Mucosa of gallbladder (tissue), 1 donor: ENCODE measurements at places on chromosomes 16 and 17. TPM values are rescaled to one million over a fixed set of nuclear protein-coding genes. Genes with fewer than 3 reads are reported as not detected.

The C16orf96 gene
- total RNA-seq: 0.06 TPM

The SULT1A3 gene
- 19.4 TPM for total RNA-seq

The SRCIN1 gene
- total RNA-seq: 4.5 TPM

The G6PC3 gene
- total RNA-seq: 62.3 TPM

The KRTAP9-8 gene
- not detected for total RNA-seq

The TMED6 gene
- total RNA-seq: 1.0 TPM

The RND2 gene
- 2.8 TPM for total RNA-seq

The KRT20 gene
- 0.32 TPM for total RNA-seq

The PRR35 gene
- not detected for total RNA-seq

The PDILT gene
- not detected for total RNA-seq

The TMIGD1 gene
- total RNA-seq: not detected

The HASPIN gene
- 0.32 TPM for total RNA-seq

The ACSF2 gene
- total RNA-seq: 67.5 TPM

The FBXL16 gene
- 0.78 TPM for total RNA-seq

- DNase-seq: peak; percentile 93
These were observed 84.3 kb downstream of the KSR1 start for GRCh38 chr17:27540318-27541101.

DNA sequence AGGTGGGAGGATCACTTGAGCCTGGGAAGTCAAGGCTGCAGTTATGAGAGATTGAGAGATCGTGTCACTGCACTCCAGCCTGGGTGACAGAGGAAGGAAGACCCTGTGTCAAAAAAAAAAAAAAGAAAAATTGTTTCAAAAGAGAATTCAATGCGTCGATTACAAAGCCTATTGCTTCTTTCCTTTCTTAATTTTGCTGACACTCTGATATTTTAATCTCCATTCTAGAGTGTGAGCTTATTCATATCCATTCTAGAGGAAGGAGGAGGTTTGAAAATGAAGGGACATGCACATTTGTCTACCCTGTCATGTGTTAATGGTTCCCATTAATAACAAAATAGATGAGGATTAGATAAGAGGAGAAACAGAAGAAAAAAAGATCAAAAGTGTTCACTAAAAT lies 63.1 kb downstream of the PCTP start:
- no peak for DNase-seq

GRCh38 chr16:30004811-30005242 lies 6.0 kb downstream of the DOC2A start:
- no peak for DNase-seq

DNA sequence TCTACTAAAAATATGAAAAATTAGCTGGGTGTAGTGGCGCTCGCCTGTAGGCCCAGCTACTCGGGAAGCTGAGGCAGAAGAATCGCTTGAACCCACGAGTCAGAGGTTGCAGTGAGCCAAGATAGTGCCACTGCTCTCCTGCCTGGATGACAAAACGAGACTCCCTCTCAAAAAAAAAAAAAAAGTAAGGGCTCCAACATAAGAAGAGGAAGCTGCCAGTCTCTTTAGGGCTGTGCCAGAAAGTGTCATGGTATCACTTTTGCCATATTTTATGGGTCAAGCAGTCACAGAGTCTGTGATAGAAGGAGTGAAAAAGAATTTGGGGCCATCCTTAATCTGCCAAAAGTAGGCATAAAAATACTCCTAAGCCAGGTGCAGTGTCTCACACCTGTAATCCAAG lies 1.4 kb upstream of the PIPOX start:
- no peak for DNase-seq

- no peak for DNase-seq
These were observed 22.9 kb downstream of the RPGRIP1L start for GRCh38 chr16:53680756-53681155.

DNA sequence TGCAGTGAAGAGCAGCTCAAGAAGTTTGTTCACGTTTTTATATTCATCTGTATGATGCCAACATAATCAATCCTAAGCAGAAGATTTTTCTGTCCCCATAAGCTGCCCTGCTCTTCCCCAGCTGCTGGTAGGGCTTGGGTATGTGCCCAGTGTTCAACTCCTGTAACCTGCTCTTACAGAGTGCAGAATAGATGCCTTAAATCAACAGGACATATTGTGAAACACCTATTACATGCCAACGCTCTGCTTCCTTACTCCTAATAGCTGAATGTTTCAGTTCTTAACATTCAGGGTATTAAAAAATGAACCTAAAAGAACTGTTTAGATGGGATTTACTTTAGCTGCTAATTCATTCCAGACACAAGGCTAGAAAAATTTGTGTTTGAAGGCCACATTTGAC lies 190.9 kb downstream of the HS3ST3A1 start:
- peak; percentile 56 for DNase-seq

GRCh38 chr17:81832608-81833159 lies 407 bp downstream of the MCRIP1 start:
- peak; percentile 26 for DNase-seq

GRCh38 chr17:62876673-62877405 lies 68.7 kb upstream of the MARCHF10 start:
- no peak for DNase-seq

DNA sequence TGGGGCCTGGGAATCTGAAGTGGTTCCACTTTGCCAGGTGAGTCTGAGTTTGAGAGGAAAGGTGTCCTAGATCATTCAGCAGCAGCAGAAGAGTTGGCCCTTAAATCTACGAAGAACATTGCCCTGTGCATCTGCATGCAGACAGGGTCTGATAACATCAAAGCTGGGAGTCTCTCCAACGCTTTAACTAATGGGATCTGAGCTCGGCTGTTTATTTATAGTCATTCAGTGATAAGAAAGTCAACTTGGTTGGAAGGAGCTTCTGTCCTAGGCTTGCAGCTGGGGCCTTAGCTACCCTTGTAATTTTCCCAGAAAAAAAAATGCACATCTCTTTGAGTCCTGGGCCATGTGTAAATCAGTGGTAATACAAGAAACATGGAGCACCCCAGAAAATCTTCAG lies 418.0 kb upstream of the HSBP1 start:
- DNase-seq: no peak

- DNase-seq: no peak
These were observed 30.6 kb downstream of the LITAFD start for GRCh38 chr16:8912793-8913192.

DNA sequence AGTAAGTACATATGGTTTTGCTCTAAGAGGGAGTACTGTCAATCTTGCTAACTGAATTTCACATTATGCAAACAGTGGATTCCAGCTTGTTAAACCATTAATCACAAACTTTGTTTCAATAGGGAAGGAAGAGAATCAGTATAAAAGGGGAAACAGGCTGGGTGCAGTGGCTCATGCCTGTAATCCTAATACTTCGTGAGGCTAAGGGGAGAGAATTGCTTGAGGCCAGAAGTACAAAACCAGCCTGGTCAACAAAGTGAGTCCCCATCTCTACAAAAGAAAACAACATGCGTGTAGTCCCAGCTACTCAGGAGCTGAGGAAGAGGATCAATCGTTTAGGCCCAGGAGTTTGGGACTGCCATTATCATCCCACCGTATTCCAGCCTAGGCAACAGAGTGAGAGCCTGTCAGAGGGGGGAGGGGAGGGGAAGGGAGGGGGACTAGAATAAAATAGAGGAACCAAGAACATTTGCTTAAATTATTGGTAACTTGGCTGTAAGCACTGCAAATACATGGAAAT lies 65.7 kb downstream of the FBXL20 start:
- no peak for DNase-seq

DNA sequence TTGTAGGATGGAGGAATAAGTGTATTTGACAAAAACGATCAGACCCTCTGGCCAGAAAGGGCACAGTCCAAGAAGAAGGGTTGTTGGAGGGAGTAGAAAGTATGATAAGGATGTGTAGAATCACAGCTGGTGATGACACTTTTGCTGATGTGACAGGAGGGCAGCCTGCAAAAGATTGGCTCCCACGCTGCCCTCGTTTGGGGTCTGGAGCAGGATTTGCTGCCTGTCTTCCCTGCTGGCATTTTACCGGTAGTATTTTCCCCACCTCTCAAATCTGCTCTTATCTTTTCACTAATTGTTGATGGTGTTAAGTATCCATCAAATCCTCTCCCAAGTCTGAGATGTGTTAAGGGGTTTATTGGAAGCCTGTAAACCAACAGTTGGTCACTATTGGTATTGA lies 208.8 kb downstream of the CCDC182 start:
- no peak for DNase-seq

- no peak for DNase-seq
These were observed 46.0 kb downstream of the KATNIP start for GRCh38 chr16:27595993-27596392.

DNA sequence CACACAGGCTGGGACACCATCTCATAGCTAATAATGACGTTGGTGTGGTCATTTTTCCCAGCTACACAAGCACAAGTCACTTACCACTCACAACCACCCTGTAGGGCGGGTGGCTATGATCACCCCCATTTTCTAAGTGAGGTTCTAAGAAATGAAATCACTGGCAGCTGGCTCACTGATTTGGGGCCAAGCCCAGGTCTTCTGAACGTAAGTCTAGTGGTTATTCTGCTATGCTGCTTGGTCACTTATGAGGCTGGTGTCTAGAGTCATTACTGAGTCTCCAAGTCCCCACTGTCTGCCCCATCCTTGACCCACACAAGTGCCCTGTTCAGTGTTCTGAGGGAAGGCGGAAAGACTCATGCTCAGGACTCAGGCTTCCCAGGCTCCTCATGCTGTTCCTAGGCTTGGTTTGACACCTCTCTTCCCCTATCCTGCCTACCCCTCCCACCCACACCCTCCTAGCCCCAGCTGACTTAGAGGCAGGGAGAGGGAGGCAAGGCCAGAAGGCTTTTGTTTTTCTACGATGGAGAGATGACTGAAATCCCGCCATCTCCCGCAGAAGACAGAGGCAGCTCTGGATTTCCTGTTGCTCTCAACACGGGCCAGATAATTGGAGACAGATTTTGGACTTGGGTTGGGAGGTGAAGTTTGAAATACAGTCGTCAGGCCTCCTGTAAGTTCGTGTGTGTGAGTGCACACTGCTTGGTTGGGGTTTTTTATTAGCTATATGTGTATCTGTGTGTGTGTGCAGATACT lies 32.2 kb downstream of the FZD2 start:
- DNase-seq: no peak

GRCh38 chr17:82497483-82498405 lies 21.8 kb upstream of the FOXK2 start:
- DNase-seq: no peak

GRCh38 chr16:46908540-46909372 lies 24.6 kb downstream of the GPT2 start:
- DNase-seq: peak; percentile 41

DNA sequence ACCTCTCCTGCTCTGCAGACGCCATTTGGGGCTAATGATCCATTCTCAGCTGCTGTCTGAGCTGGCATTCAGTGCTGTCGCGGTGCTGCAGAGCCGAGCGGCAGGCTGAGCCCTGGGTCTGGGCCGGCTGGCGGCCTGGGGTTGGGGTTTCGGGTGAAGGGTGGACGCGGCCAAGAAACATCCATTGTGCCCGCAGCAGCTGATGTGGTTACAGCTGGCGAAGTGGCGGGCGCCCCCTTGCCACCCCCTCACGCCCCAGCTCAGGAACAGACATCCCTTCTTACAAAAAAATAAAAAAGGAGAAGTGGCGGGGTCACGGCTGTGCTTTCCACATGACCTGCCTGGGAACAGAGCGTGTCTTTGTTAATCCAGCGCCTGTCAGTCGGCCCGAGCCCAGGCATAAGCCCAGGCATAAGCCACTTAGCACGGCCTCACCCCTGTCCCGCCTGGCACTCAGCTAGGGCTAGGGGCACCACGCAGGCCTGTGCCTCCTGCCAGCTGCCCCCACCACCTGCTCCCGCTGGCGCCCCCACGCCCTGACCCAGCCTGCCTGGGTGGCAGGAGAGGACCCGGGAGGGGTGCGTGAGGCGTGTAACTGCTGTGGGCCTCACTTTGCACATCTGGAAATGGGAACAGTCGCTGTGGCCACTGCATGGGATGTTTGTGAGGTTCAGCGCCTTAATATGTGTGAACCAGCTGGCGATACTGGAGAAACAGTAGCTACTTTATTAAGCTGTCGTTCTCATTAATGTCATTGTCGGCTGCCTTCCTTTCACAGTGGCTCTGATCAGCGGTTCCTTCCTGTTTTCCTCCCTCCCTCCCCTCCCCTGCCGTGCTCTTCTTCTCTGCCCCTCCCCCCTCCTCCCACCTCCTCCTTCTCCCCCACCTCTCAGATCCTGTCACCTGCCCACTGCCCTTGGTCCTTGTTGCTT lies 197.7 kb upstream of the CIBAR2 start:
- peak; percentile 59 for DNase-seq

- no peak for DNase-seq
These were observed 335 bp downstream of the NECAB2 start for GRCh38 chr16:83968306-83968851.

DNA sequence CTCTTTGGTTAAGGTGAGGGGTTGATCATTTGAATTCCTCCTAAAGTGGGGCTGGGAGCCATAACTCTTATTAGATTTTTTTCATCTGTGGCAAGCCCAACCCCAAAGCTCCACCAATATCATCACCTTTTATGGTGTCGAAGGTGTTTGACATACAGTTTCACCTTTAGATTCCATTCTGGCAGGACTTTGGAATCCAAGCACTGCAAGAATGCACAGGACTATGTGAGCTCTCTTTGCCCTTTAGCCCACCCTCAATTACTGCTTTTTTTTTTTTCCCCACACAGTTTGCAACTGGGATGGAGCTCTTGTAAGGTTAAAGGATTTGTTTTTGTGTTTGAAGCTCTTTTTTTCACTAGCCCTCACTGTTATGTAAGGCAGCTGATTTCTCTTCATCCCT lies 154.0 kb upstream of the KCNJ16 start:
- no peak for DNase-seq

GRCh38 chr16:8096211-8096610 lies 494.1 kb downstream of the TMEM114 start:
- DNase-seq: no peak

DNA sequence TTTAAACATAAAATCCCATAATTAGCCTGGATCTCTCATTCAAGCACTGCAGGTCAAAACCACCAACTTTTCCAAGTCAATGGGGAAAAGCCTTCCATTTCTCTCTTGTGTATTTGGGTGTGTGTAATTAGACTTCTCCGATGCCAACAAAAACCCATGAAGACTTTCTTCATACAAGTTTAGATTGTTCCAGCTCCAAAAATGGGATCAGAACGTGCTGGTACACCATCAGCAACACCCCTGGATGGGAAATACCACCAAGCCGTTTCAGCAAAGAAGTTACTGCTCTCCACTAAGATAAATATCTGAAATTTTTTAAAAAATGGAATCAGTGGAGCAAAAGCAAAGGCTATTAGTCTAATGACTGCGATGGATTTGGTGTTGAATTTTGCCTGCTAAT lies 837.3 kb upstream of the SOX9 start:
- DNase-seq: no peak

GRCh38 chr17:61744252-61744651 lies 119.1 kb downstream of the BRIP1 start:
- DNase-seq: no peak

- no peak for DNase-seq
These were observed 17.1 kb downstream of the MPRIP start for GRCh38 chr17:17059301-17059890.

- no peak for DNase-seq
These were observed 38.0 kb downstream of the ARHGAP17 start for GRCh38 chr16:24976971-24977677.

DNA sequence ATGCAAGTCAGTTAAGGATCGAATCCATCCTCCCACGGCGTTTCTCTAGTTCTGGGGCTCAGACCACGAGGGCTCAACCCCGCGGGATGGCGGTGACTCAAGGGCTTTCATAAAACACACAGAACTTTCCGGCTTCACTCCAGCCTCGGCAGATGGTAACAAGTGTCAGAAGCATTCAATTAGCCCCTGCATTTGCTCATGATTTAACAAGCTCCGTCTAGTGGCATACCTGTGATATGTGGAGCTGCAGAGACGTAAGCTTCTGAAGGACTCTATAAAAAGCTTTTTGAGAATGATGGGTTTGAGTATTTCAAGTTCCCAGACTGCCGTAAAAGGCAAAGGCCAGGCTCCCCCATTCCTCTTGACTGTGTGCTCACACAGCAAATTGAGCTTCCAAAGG lies 91.3 kb upstream of the SEC14L1 start:
- DNase-seq: no peak
